OCI-M1 (cell line): ENCODE measurements at places on chromosomes 5 and 9.

DNA sequence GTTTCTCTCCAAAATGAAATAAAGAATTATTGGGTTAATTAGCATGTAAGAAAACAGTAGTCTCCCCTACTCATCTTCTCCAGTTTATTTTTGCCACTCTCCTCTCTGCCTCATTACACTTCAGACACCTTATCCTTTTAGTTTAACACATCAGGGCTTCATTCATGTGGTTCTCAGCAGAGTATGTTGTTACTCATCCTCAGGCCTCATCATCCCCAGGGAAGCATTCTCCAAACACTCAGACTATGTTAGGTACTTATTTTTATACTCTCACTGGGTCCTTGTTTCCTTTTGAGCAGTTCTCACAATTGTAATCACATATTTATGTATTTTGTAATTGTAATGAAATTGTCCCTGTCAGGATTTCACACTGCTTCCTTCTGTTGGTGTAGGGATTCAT, 470.5 kb downstream of the PDE4D start:
- no peak for DNase-seq

DNA sequence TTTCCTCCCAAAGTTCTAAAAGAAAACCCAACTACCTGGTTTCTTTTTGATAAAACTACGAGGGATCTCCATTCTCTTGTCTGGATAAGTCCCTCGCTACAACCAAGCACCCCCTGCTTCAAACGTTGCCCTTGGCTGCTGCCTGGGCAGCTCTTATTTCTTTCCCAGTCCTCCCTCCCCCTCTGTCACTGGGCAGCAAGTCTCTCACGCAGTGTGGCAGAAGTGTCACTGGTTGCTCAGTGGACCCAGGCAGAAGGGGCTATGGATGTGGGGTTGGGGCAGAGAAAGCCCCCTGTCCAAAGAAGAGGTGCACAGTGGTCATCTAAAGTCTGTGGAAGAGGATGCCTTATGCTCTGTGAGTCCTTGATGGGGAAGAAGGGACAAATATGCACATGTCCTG, 7.2 kb upstream of the SMIM32 start:
- no peak for DNase-seq

GRCh38 chr5:134575316-134575715, 49.8 kb downstream of the JADE2 start:
- no peak for DNase-seq

DNA sequence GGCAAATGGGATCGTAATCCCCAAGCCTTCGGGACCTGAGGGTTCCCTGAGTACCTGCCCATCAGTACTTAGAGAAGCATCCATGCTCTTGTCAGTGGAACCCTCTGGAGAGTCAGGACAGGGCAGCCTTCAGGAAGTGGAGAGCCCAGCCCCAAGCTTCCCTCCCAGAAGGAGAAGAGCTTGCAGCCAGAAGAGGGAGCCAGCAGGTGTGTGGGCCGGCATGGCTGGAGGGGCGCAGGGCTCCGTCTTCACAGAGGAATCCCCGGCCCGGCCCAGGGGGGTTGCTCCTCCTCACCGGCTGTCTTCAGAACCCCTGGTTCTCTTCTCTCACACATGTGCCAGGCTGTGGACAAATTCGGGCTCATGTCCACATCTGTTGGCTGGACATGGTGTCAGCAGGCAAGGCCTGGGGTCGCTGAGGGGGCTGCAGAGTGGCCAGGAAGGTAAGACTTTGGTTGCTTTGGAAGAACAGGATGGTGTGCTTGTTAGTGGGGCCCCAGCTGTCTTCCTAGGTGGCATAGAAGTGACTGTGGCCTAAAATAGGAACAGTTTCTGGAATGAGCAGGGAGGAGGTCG, 58.9 kb upstream of the RXRA start:
- no peak for DNase-seq

- no peak for DNase-seq
Measured at GRCh38 chr9:74281674-74282073, 215.5 kb upstream of the RORB start.

- no peak for DNase-seq
Measured at GRCh38 chr5:35954175-35954574, 15.8 kb upstream of the CAPSL start.

- no peak for DNase-seq
Measured at GRCh38 chr5:150665044-150665443, 4.0 kb downstream of the MYOZ3 start.

- no peak for DNase-seq
Measured at GRCh38 chr5:121497176-121497575, 354.5 kb upstream of the FTMT start.

- DNase-seq = no peak
Measured at GRCh38 chr9:82972446-82972845, 90.5 kb downstream of the RASEF start.

DNA sequence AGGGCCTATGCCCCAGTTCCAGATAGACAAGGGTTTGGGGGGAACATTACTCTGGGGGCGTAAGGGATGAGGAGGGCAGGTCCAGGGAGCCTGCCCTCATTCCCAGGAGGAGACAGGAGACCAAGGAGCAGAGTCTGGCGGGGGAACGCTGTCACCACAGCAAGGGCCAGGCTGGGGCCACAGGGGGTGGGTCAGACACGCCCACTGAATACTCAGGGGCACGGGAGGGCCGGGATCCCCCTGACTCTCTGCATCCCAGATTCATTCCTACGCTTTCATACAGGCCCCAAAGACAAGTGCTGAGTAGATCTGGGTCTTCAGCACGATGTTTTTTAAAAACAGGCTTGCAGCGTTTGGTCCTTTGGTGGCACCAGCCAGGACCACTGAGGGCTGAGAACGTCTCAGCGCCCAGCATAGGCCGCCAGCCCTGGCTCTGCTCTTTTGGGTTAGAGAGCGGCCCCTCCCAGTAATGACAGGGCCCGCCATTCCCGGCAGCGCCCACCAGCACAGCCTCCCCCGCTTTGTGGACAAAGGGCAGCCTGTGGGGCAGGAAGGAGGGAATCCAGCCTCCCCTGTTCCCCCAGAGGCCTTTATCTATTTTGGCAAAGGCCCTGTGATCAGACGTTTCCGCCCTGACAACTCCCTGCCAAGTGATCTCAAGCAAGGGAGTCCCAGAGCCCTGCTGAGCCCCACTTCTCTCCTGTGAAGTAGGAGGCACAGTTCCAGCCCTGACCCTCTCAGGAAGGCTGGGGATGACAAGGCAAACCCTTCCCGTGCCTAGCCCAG, 24.9 kb downstream of the NEK6 start:
- DNase-seq = peak; percentile 56

GRCh38 chr5:57844410-57844809, 361.8 kb upstream of the ACTBL2 start:
- no peak for DNase-seq

DNA sequence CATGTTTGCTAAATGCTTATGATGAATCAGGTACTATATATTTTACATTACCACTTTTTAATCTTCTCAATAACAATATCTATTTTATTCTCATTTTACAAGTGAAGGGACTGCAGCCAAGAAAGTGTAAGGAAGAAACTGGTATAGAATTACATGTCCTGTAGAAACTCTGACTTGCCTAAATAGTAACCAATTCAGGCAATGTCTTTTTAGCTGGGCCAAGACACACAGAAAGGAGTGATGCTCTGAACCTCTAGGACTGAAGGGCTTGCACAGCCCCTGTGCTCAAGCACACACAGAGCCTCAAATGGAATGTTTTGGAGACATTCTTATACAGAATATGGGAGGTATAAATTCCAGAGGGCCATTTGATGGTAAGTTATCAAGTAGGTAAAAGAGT, 286.4 kb upstream of the TNC start:
- DNase-seq = no peak

DNA sequence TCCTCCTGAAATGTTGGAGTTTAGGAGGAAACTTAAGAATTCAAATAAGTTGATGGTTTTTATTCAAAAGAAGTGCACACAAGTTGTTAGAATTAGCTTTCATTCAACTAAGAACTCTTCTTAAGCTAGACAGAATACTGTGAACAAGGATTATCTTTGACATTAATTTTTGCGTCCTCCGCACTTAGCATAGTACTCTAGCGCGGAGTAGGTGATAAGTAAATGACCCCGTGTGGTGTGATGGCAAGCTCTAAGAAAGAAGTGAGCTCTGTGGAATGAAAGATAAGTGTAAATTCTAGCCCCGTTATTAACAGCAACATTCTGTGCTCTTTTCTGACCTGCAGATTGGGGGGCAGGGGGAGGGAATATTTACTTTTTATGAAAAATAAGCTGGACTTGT, 1.0 kb downstream of the BRIX1 start:
- peak; percentile 35 for DNase-seq

DNA sequence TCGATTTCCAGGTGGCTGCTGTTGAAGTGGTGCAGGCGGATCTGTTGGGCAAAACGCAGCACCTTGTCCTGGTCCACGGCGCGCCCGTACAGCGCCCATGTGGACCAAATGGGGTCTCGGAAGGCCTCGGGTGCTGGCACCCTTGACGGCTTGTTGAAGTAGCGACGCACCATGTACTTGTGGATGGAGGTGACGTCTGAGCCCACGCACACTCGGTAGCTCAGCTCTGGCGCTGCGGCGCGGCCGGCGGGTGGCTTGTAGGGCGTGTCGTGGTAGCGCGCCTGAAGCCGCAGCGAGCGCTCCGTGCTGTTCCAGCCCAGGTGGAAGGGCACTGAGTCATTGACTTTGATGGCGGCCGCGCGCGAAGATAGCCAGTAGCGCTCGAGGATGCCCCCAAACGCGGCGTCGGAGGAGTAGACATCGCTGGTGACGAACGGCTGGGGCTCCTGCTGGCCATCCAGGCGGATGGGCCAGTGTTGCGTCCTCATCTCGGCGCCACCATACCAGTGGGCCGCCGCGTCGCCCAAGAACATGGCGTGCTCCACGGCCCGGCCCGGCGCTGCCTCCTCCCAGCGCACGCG, 4.7 kb downstream of the MYORG start:
- no peak for DNase-seq

DNA sequence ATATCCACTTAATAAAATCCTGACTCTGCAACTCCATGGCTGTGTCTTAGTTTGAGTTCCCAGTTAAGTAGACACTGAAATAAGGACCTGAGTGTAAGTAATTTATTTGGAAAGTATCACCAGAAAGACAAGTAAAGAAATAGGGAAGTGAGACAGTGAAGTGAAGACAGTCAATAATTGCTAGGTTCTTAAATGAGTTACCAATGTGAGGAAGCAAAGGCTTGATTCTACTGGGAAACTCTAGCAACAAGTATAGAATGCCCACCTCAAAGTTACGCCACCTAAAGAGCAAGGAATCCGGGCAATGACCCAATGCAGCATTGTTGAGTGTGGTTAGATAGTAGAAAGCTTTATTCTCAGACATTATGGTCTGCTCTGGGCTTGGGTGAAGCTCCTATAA, 383.9 kb downstream of the TLR4 start:
- DNase-seq = no peak

DNA sequence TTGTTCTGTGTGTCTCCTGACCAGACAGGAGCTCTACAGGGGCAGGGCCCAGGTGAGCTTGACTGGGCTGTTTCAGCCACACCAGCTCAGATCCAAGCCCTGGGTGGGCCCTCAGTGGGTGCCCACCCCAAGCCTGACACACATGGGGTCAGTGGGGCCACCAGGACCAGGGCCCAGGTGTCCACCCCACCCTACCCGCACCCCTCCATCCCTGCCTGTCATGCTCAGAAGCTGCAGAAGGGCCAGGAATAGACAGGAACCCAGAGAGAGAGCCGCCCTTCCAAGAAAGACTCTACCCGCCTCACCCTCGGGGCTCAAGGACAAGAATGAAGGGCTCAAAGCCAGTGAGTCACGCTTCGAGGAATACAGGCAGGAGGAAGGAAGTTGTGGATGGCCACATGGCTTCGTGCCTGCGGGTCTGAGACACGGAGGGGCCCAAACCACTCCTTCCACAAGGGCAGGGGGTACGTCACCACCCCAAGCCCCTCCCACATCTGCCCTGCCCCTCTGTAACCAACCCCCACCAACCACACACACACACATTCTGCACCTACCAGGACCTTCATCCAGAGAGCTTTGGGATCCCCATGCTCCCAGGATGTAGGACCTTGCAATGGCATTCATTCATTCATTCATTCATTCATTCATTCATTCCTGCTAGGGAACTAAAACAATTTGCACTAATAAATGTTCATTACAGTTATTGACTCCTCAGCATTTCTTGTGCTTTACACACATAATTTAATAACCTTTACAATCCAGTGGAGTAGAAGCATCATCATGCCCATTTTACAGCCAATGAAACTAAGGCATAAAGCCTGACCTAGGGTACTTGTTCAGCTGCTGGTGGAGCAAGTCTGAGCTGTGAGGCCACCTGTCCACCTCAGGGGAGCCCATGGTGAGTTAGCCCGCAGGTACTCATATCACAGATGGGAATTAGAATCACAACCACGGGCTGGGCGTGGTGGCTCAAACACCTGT, 55.9 kb upstream of the STXBP1 start:
- DNase-seq = peak; percentile 91

- DNase-seq = no peak
Measured at GRCh38 chr9:20550326-20550725, 72.0 kb downstream of the MLLT3 start.

- no peak for DNase-seq
Measured at GRCh38 chr9:81827616-81828296, 100.5 kb upstream of the SPATA31D4 start.

DNA sequence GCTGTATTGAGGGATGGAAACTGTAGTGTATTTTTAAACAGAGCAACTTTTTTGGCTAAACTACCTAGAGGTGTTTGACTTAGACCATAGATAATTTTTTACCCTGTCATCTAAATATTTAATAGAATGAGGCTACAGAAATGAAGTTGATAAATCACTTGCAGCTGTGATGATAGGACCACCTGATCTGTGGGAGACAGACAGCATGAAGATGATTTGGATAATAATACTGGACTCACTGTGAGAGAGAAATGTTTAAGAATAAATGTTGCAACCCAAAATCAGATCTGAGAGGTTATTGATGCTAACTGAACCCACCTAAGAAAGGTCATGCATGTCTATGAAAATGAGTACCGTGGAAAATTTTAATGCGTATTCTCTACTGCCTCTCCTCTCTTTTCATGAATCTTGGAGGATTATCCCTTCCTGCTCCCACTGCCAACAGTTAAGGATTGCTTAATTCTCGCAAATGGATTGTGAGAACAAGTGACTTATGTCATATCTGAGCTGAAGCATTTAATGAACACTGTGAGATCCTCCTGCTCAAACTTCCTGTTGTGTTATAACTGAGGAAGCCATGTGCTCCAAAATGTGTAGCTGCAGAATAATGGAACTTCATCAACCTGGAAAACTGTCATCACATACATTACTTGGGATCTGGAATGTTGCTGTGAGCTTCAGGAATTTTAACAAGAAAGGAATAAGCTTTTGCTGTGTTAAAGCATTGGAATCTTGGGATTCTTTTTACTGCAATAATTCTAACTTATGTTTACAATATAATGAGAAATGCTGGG, 617.9 kb upstream of the CDH18 start:
- DNase-seq = no peak

DNA sequence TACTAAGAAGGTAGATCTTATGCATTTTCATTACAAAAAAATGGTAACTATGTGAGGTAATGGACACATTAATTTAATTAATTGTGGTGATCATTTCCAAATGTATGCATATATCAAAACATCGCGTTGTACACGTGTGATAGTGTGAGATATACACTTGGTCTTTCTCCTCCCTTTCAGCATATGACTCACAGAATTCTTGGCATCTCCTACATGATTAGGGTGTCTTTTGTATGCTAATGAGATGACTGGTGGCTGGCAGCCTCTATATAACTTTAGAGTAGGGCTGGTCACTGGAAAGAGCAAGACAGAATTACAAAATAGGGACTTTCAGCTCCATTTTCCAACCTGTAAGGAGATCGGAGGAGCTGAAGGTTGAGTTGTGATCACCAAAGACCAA, 1167.6 kb downstream of the CDH12 start:
- no peak for DNase-seq
